Hepatocyte (in vitro differentiated cells): ENCODE measurements at places on chromosomes 5 and 9. TPM values are rescaled to one million over a fixed set of nuclear protein-coding genes. Genes with fewer than 3 reads are reported as not detected.

DNA sequence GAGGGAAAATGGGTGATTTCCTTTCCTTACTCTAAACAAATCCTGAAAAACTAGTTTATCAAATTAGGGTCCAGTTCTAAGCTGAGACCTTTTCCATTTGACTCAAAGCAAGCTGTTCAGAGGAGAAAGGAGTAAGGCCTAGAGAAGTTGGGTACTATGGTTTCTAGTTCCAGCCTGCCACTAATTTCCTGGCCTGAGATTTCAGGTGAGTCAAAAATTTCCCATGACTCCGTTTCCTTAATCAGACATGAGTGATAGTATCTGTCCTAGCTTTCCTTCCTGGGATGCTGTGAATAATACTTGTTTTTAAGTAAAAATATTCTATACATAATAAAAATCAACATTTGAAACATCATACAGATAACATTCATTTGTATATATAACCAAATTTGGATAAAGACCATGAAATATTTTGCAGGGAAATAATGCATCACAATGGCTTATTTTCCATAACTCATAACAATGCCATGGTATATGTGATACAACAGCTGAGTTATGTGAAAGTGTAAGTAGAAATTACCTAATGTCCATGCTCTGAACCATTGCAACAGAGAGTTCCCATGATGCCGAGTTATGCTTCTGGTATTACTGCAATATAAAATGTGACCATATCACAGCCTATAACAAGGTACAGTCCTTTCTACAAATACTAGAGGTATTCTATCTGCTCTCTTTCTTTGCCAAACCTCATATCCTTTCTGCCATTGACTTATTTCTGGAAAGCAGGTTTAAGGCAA, 142.7 kb downstream of the MLLT3 start:
- no peak overlapping the region for H3K4me3 ChIP-seq
- no peak overlapping the region for H3K27ac ChIP-seq
- no peak for DNase-seq

GRCh38 chr5:139690064-139690802, 42.1 kb downstream of the CXXC5 start:
- peak; percentile 69 for DNase-seq
- H3K4me1 ChIP-seq = peaks cover 40% of the 10 kb centered on the region
- no peaks in the 10 kb centered on the region for H3K36me3 ChIP-seq
- H3K27me3 ChIP-seq = no peaks in the 10 kb centered on the region
- no peak overlapping the region for H3K4me3 ChIP-seq
- H3K27ac ChIP-seq = peak overlapping the region; percentile 62

DNA sequence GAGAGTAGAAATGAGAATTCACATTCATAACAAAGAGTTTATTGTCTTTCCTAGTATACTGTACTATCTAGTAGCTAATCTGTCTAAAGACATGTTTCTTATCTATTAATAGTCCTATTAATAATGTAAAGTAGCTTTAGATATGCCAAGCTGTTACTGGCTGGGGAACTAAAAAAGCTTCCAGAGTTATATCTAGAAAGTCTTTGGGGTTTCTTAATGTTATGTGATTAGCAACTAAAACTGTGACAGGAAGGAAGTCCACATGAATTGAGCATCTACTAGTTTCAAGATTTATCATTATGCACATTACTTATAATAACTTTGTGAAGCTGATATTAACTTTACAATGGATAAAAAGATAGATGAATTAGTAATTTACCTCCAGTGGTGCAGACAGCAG, 122.7 kb upstream of the CDKN2B start:
- H3K36me3 ChIP-seq = no peaks in the 10 kb centered on the region
- no peaks in the 10 kb centered on the region for H3K27me3 ChIP-seq
- no peak for DNase-seq
- H3K27ac ChIP-seq = no peak overlapping the region

DNA sequence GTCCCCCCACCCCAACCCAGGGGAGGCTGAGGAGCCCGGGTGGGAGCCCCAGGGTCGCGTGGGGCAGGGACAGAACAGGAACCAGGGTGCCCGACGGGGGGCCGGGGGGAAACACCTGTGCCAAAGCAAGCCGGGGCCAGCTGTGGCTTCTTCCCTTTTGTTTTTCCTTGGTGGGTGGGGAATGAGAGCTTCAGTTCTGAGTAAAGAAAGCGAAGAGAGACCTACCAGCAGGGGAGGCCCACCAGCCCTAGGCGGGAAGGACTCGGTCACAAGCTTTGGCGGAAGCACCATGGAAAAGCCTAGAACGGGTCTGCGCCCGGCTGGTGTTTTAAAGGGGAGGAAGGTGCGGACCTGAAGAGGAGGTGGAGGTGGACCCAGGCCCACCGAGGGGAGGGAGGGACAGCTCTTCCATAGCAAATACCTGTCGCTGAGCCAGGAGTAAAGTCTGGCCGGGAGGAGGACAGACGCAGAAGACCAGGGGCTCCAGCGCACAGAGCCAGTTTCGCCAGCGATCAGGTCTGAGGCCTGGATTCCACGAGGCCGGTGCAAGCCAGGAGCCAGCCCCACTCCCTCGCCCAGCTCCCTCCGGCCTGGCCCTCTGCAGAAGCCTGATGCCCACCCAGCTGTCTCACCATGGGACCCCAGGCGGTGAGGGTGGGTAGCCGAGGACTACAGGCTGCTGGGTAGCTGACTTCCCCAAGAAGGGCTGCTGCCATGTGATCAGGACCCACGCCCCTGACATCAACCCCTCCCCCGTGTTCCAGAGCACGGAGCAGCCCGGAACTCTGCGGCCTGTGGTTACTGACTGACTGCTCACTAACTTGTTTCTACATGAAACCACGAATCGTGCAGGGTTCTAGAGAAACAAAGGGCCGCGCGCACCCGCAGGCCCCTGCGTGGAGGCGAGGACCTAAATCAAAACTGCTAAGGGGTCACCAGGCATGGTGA, 849 bp upstream of the MGAT1 start:
- no peaks in the 10 kb centered on the region for H3K36me3 ChIP-seq
- peaks cover 77% of the 10 kb centered on the region for H3K4me1 ChIP-seq
- H3K4me3 ChIP-seq = peak overlapping the region; percentile 54

DNA sequence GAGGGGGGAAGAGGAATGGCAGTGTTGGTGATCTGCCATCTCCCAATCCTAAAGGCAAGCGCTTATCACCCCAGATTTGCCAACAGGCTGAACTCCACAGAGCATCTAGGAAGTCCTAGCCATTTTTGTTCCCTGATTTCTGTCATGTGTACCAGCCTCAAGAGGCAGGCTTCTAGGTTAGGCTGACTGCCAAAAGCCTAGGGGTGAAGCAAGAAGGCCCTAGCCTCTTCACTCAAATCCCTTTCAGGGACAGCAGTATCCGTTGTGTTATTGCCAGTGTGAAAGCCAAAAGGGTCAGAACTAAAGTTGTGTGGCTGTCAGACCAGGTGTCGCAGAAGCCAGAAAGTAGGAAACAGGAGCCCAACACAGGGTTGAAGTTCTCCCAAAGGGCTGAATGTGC, 14.7 kb downstream of the IGIP start:
- DNase-seq = no peak
- H3K36me3 ChIP-seq = no peaks in the 10 kb centered on the region
- peaks cover 2% of the 10 kb centered on the region for H3K4me1 ChIP-seq
- H3K27me3 ChIP-seq = peaks cover 3% of the 10 kb centered on the region

GRCh38 chr9:110050925-110051355, 157.0 kb downstream of the C9orf152 start:
- no peaks in the 10 kb centered on the region for H3K36me3 ChIP-seq
- DNase-seq = no peak
- H3K27me3 ChIP-seq = peaks cover 36% of the 10 kb centered on the region
- no peak overlapping the region for H3K27ac ChIP-seq
- peaks cover 11% of the 10 kb centered on the region for H3K4me1 ChIP-seq
- no peak overlapping the region for H3K4me3 ChIP-seq

The SHROOM1 gene
- 8.5 and 10.0 TPM in 2 replicates for total RNA-seq

The ANKRD18B gene
- total RNA-seq = 0.13 and 0.68 TPM in 2 replicates
